HepG2 (cell line): ENCODE measurements at places on chromosomes 11 and 22. TPM values are rescaled to one million over a fixed set of nuclear protein-coding genes. Genes with fewer than 3 reads are reported as not detected.

GRCh38 chr11:21552911-21553310, 640.0 kb upstream of the ANO5 start:
- no peaks in the 10 kb centered on the region for H3K36me3 ChIP-seq
- H3K27ac ChIP-seq = no peak overlapping the region
- DNase-seq = no peak
- no peaks in the 10 kb centered on the region for H3K27me3 ChIP-seq

GRCh38 chr11:8040261-8040920, 40.6 kb upstream of the TUB start:
- H3K4me3 ChIP-seq = no peak overlapping the region
- H3K4me1 ChIP-seq = no peaks in the 10 kb centered on the region
- H3K36me3 ChIP-seq = no peaks in the 10 kb centered on the region

- no peak overlapping the region for H3K27ac ChIP-seq
- no peaks in the 10 kb centered on the region for H3K27me3 ChIP-seq
- no peaks in the 10 kb centered on the region for H3K4me1 ChIP-seq
Observed at GRCh38 chr11:95592471-95592870, 197.1 kb downstream of the FAM76B start.

DNA sequence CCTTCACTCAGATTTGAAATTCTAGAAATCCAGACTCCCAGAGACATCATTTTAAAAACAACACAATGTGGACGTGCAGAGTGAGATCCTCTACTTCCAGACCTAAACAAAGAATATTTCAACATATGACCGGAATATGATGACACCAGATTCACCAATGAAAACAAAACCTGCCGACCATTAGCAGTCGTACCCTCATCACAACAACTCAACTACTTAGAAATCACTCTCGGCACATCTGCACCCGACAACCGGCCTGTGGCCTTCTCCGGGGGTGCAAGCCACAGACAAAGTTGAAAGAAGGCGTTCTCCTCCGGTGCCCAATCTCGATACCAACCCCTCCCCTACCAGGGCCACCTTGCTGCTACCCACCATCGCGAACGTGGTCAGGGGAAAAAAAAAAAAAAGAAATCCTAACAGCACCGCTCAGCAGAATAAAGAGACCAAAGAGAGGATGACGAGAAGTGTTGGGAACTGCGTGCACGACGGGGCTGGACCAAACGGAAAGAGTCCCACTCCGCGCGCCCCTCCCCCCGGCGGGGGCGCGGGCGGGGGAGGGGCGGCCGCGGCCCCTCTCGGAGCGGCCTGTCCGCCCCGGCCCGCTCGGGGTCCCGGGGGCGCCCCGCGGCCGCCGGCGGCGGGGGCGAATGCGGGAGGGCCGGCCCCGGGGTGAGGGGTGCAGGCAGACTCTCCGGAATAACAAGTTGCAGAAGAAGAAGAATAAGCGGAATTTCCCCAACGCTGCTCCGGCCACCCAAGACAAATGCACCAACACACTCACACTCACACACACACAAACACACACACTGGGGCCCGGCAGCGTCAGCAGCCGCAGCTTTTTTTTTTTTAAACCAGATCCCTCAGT, 1.7 kb downstream of the PHF21A start:
- peaks cover 46% of the 10 kb centered on the region for H3K4me1 ChIP-seq
- peak overlapping the region; percentile 73 for H3K4me3 ChIP-seq
- H3K36me3 ChIP-seq = no peaks in the 10 kb centered on the region
- DNase-seq = peak; percentile 80
- H3K27ac ChIP-seq = peak overlapping the region; percentile 53

DNA sequence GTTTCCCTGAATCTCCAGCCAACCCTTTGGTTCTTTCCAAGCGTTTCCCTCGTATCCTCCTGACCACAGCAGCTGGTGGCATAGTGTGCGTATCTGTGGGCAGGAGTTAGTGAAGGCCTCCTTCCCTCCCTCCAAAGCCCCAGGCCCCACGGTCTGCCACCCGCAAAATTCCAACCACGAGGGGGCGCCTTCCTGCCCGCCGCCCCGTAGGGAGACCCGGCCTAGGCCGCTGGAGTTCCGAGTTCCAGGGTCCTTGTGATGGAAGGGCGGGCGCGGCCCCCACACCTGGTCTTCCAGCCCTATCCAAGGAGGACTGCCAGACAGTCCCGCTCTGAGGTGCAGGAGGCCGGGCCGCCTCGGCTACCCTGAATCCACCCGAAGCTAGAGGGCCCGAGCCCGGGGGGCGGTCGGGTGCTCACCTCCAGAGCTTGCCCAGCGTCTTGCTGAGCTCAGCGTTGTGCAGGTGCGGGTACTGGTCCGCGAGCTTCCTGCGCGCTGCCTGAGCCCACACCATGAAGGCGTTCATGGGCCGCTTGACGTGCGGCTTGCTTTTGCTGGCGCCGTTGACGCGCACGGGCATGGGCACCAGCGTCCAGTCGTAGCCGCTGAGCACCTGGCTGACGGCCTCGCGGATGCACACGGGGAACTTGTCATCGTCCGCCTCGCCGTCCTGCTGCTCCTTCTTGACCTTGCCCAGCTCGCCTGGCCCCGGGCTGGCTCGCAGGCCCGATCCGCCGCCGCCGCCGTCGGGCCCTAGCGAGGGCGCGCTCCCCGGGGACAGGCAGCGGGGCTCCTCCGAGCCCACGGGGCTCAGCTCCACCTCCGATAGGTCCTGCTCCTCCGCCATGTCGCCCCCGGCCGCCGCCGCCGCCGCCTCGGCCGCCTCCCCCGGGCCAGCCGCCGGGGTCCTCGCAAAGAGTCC, 1.2 kb downstream of the SOX10 start:
- no peak for DNase-seq
- H3K4me3 ChIP-seq = no peak overlapping the region
- peaks cover 39% of the 10 kb centered on the region for H3K4me1 ChIP-seq
- H3K36me3 ChIP-seq = no peaks in the 10 kb centered on the region
- no peak overlapping the region for H3K27ac ChIP-seq

- no peak overlapping the region for H3K27ac ChIP-seq
- no peak overlapping the region for H3K4me3 ChIP-seq
- H3K36me3 ChIP-seq = no peaks in the 10 kb centered on the region
- no peaks in the 10 kb centered on the region for H3K27me3 ChIP-seq
Observed at GRCh38 chr11:28878025-28878424, 769.8 kb downstream of the METTL15 start.

- H3K36me3 ChIP-seq = no peaks in the 10 kb centered on the region
- no peak for DNase-seq
- H3K4me1 ChIP-seq = peaks cover 15% of the 10 kb centered on the region
- no peak overlapping the region for H3K4me3 ChIP-seq
- no peak overlapping the region for H3K27ac ChIP-seq
Observed at GRCh38 chr11:74000307-74001133, 8.4 kb downstream of the UCP3 start.

Gene HMGXB4
- total RNA-seq = 13.9 and 14.4 TPM in 2 replicates

Gene MAFF
- total RNA-seq = 3.1 and 5.4 TPM in 2 replicates
